Vagina (tissue), 2 donors: ENCODE measurements at places on chromosomes 7 and 10.

DNA sequence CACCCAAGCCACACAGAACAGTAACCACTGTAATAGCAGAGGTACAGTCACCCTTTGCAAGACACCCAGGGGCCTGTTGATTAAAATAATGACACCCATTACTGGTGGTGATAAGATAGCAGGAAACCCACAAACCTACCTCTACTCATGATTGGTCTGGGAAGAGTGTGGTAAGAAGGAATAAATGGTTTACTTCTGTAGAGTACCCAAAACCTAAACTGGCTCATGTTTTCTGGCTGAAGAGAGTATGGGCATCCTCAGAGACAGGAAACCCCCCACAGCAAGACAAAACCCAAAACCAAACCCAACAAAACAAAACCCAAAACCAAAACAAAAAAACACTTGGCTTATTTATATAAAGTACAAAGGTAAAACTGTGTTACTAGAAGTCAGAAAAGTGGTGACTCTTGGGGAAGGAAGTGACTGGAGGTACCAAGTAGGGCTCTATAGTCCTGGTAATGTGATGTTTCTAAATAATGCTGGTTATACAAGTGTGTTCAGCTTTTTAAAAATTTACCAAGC lies 15.5 kb upstream of the DNAJB12 start:
- no peak for DNase-seq

- DNase-seq = no peak
Measured at GRCh38 chr10:68463365-68464093, 8.2 kb downstream of the DNA2 start.

- DNase-seq = no peak
Measured at GRCh38 chr10:89975771-89976170, 274.4 kb downstream of the KIF20B start.

- DNase-seq = no peak
Measured at GRCh38 chr10:72086466-72087391, 1.6 kb downstream of the SPOCK2 start.

DNA sequence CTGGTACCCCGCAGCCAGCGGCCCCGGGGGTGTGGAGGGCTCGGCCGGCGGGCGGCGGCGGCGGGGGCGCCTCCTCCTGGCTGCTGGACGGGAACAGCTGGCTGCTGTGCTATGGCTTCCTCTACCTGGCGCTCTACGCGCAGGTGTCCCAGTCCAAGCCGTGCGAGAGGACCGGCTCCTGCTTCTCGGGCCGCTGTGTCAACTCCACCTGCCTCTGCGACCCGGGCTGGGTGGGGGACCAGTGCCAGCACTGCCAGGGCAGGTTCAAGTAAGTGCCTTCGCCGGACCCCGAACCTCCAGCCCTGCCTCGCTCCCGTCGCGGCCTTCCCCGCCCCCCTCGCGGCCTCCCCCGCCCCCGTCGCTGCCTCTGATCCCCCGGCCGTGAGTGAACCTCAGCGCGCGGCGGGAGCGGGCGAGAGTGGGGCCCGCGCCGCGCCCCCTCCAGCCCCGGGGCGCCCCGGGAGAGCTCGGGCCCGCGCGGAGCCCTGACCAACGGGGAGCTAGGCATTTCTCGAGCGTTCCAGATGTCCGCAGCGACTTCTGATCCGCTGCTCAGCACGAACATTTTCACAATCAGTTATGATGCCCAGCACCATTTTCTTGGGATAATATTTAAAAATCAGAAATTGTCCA lies 727 bp downstream of the ATRNL1 start:
- no peak for DNase-seq

GRCh38 chr7:104264285-104264684 lies 56.5 kb upstream of the ORC5 start:
- no peak for DNase-seq

DNA sequence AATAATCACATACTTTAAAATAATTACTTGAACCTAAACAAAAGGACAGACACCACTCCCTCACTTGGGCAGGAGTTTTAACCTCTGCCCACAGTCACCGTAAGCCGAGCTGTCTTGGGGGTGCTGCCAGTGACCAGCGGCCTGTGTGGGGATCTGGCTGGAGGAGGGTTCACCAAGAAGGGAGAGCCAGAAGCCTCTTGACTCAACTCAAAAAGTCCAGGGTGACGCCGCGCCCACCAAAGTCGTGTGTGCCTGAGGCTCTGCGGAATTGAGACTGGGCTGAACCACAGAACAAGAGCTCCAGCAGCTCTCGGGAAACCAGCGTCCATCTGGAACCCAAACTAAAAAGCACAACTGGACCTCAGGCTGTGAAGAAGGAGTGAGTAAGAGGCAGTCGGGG lies 35.8 kb downstream of the ZFAND2A start:
- no peak for DNase-seq

DNA sequence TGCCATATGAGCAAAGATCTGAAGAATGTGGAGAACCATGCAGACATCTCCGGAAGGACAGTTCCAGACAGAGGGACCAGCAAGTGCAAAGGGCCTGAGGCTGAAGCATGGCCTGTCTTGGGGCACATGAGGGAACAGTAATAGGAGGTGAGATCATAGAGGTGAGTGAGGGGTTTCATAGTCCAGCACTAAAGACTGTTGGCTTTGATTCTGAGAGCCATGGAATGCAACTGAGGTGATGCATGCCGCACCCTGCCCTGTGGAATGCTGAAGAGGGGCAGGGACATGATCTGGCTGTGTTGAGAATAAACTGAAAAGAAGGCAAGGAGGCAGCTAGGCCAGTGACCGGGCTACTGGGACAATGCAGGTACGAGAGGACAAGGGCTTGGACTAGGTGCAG lies 253.1 kb upstream of the KLF14 start:
- no peak for DNase-seq

- no peak for DNase-seq
Measured at GRCh38 chr10:11255156-11255555, 237.5 kb downstream of the CELF2 start.

DNA sequence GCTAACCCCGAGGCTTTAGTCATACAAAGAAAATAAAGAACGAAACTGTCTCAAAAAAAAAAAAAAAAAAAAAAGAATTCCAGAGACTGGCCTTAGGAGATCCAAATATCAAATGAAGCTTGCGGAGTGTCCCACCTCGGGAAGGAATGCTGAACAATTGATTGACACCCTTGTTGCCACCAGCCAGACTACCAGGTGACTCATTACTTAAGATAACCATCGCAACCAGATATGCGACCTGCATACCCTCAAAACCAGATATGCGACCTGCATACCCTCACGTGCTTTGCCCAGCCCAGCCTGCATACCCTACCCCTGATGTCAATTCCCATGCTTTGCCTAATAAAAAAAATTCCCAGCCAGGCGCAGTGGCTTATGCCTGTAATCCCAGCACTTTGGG lies 2.7 kb upstream of the PRKRIP1 start:
- no peak for DNase-seq

- DNase-seq = no peak
Measured at GRCh38 chr10:52351914-52352330, 37.8 kb downstream of the DKK1 start.

GRCh38 chr7:73851410-73852338 lies 9.3 kb upstream of the TMEM270 start:
- no peak for DNase-seq

DNA sequence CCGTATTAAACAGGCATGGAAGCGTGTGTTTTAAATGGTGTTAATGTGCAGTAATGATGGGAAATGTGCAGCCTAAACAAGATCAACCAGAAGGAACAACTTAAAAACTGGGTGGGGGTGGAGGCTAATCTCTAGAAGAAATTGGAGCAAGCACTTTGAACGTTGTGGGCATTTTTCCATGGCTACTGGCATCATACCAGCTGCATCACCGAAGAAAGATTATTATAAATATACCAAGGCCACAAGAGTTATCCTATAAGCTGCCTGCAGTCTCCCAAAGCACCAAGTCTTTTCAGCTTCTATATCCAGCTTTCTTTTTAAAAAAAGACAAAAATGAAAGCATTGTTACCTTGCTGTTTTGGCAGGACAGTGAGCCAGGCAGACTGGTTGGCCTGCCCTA lies 79.9 kb downstream of the FGFR2 start:
- no peak for DNase-seq

DNA sequence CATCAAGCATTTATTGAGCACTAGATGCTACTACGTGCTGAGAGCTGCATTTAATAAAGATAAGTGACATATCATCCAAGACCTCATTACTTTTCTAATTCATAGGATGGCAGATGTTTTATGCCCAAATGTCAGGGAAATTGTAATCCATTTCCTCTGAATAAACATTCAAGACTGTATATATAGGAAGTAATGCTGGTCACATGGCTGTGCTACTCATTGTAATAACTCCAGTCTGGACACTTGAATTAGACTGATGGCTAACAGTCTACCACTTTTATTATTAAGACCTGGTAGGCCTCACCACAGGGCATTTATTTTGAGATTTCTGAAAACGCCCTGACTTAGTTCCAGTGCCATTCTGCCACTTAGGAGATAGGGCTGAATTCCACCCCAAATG lies 36.6 kb downstream of the PIK3AP1 start:
- no peak for DNase-seq
